ENCODE measurements at places on chromosomes 7 and 10.
A peak's percentile ranks its signal among the peaks of the same experiment; 100 is the strongest.

- peak; percentile 27 for DNase-seq
These were observed 1.8 kb downstream of the WASL start for GRCh38 chr7:123746931-123747488.

GRCh38 chr10:93468461-93469213 lies 13.5 kb downstream of the MYOF start:
- no peak for DNase-seq

DNA sequence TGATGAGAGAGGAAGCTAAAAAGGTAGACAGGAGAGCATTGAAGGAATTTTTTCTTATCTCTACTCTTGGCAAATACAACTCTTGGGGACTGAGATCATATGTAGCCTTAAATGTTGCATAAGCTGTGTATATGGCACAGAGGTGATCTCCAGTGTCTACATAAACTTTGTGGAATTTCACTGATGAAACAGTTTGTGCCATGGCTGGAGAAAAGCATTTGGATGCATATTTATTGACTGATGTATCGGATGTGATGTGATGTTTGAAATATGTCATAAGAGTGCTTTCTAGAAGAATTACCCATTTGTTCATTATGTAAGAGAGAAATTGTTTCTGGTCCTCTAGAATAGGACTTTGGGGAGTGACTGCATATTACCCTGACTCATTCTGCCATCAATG lies 244.9 kb upstream of the LRRTM3 start:
- DNase-seq = no peak

DNA sequence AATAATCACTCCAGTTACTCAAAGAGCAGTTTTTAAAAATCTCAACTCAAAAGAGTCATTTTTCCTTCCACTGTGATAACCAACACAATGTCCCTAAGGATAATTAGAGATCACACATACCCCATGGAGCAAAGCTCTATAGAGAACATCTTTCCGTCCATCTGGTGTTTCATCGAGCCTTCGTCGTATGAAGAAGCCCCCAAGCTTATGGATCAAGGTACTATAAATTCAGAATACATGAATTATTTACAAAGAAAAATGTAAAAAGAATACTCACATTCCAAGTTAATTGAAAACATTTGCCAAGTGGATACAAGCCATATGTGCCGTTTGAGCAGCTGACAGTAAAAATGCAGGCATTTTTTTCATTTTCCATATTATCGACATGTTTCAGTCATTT lies 14.8 kb downstream of the GPAM start:
- DNase-seq = no peak

DNA sequence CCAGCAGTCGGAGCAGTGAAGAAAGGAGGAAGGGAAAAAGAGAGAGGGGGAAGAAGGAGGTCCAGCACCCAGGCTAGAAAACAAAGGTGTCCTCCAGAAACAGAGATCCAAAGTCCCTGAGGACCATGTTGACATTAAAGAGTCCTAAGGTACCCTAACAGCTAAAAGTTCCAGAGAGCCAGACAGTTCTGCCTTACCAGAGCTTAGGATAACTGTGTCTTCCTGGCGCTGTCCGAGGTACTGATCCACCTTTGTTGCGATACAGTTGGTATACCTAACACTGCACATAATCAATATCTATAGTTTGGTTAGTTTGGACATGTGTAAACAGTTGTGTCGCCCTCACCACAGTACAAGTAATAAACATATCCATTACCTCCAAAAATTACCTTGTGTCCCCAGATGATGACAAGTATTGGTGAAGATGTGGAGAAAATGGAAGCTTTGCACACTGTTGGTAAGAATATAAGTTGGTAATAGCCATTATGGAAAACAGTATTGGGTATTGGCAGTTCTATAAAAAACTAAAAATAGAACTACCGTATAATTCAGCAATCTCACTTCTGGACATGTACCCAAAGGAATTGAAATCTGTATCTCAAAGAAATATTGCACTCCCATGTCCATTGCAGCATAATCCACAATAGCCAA lies 59.8 kb downstream of the GRID1 start:
- peak; percentile 43 for DNase-seq

GRCh38 chr10:110311357-110311949 lies 6.7 kb upstream of the SMNDC1 start:
- DNase-seq = peak; percentile 68

- DNase-seq = no peak
These were observed 156.7 kb downstream of the IMMP2L start for GRCh38 chr7:111405621-111406020.

DNA sequence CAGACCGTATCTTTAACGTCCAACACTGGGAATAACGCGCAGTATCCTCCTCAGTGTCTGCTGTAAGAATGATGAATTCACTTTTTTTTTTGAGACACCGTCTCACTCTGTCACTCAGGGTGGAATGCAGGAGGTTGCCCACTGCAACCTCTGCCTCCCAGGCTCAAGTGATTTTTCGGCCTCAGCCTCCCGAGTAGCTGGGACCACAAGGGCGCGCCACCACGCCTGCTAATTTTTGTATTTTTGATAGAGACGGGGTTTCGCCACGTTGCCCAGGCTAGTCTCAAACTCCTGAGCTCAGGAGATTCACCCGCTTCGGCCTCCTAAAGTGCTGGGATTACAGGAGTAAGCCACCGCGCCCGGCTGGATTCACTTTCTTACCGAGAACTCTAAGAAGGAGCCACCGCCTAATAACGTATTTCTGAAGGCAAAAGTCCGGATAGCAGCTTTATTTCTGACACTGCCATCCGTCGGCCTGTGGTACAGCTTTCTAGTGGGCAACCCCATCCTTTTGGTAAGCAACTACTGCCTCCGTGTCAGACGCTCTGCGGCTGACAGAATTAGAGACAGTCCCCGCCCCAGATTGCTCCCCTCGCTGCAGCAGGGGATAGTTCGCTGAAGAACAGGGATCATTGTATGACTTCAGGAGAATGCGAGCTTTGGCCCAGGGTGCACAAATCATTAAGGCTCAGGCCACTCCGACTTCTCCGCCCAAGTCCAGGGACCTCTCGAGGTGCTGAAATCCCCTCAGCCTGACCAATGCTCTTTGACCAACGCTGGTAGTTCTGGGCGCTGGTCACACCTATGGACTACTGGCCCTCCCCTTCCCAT lies 662 bp downstream of the POLR3A start:
- peak; percentile 40 for DNase-seq

- DNase-seq = no peak
These were observed 7.1 kb downstream of the CXCL12 start for GRCh38 chr10:44377651-44378310.

GRCh38 chr10:67788028-67788886 lies 49.7 kb downstream of the DNAJC12 start:
- peak; percentile 85 for DNase-seq

GRCh38 chr7:144728551-144728950 lies 107.3 kb downstream of the TPK1 start:
- no peak for DNase-seq

GRCh38 chr10:59085054-59085453 lies 91.4 kb upstream of the PHYHIPL start:
- no peak for DNase-seq

DNA sequence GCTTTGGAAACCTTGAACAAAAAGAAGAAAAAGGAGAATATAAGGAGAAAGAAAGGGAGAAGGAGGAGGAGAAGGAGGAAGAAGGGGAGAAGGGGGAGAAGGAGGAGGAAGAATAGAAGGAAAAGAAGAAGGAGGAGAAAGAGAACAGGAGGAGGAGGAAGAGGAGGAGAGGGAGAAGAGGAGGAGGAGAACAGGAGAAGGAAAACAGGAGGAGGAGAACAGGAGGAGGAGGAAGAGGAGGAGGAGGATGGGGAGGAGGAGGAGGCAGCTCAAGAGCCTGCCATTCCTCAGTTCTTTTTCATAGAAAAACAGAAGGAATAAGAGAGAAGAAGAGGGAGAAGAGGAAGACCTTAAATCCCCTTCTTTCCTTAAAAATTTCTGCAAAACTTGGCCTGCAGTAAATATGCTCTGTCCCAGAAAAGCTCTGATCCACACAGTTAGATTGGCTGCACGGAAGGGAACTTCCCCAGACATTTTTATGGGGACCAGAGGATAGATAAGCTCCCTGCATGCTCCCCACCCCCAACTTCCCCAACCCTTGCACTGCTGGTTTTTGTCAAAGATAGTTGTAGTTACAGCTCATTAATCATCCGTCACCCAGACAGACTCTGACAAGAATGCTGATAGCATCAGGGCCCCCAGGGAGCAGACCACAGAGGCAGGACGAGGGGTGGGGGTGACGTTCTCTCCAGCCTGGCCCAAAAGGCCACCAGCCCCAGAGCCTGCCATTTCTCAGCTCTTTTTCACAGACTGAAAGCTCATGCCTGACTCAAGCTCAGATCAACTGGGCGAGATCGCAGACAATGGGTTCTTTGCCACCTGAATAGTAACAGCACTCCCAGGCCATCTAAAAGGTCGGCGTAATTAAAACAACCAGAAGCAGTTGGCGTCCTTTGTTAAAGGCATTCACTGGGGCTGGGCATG lies 34.5 kb upstream of the LYZL1 start:
- DNase-seq = peak; percentile 95

- DNase-seq = no peak
These were observed 15.0 kb upstream of the BNIP3 start for GRCh38 chr10:131996466-131997365.

- DNase-seq = no peak
These were observed 21.8 kb upstream of the SMNDC1 start for GRCh38 chr10:110326351-110327032.

- DNase-seq = peak; percentile 80
These were observed 231.8 kb downstream of the KCNMA1 start for GRCh38 chr10:77405771-77406241.

DNA sequence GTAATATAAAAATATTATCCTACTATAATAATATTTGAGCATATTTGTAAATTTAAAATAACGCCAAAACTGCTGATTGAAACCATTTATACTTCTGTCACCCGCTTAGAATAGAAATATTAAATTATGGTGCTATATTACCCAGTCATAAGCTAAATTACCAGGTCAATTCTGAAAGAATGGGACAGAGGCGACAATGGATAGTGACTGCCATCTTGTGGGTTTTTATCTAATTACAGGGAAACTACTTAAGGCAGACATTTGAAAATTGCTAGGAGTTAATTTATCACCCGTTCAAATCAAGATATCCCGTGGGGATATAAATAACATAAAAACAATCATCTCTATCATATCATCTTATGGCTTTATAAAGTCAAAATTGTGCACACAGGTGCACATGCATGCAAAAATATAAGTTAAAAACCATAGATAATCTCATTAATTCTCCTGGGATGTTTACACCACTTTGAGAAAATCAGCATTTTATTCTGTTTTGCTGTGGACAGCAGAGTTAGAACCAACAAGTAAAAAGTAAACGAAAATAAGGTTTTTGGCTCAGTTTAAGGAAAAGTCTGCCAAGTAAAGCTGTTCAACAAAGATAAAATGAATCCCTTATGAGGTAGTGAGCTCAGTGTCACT lies 41.3 kb upstream of the HPSE2 start:
- peak; percentile 56 for DNase-seq

- no peak for DNase-seq
These were observed 116.1 kb downstream of the INSYN2A start for GRCh38 chr10:127080317-127080716.

GRCh38 chr10:126283307-126283706 lies 105.0 kb downstream of the ADAM12 start:
- no peak for DNase-seq

DNA sequence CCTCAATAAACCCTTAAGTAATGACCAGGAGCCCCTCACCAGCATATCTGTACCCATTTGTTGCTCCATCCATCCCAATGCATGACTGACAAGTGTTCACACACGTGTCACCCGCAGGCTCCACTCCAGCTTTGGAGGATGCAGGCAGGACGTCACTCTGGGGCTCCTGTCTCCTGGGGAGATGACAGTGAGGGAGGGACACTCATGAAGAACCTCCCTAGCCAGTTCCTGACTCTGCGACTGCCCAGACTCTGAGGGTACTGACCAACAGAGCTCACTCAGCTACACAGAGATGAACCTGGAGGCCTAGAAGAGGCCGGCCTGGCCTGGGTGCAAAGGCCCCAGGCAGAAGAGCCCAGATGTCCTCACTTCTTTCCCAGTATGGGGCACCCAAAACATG lies 135.1 kb upstream of the RET start:
- no peak for DNase-seq

GRCh38 chr7:47336472-47337425 lies 245.2 kb downstream of the TNS3 start:
- no peak for DNase-seq

- DNase-seq = peak; percentile 82
These were observed 557 bp downstream of the HOXA11 start for GRCh38 chr7:27184337-27185012.

DNA sequence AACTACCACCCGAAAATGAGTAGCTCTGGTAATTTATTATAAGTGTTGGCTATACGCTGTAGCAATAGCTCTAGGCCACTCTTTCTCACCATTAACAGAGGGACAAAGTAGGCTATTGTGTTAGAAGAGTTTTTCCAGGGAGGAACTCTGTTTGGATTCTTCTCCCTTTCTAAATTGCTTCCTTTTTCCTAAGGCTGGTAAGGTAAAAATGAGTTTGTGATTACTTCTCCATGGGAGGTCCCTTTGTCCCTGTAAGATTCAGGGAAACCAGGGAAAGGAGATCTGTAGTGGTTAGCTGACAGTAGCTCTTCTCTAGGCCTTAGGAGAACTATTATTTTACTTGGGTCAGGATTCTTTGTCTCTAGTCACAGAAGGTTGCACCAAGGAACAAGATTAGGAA lies 23.2 kb upstream of the SEMA3E start:
- no peak for DNase-seq

DNA sequence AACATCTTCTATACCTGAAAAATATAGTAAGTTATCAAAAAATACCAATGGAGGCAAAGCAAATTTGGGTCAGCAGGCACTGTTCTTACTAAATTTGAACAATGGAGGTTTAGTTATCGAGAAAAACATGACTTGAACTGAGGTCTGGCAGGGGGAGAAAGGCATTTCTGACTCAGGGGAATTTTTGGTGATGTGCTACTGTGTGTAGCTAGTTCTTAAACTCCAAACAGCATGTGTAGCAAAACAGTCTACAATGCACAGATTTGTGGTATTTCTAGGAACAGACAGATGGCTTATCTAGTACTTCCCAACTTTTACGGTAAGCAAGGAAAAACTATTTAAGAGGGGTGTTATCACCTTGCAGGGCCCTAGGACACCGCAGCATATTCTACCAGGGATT lies 311.6 kb upstream of the LRRN3 start:
- DNase-seq = no peak

GRCh38 chr7:101942603-101943210 lies 125.3 kb downstream of the CUX1 start:
- no peak for DNase-seq

GRCh38 chr7:103613655-103614642 lies 167.9 kb upstream of the SLC26A5 start:
- peak; percentile 9 for DNase-seq

DNA sequence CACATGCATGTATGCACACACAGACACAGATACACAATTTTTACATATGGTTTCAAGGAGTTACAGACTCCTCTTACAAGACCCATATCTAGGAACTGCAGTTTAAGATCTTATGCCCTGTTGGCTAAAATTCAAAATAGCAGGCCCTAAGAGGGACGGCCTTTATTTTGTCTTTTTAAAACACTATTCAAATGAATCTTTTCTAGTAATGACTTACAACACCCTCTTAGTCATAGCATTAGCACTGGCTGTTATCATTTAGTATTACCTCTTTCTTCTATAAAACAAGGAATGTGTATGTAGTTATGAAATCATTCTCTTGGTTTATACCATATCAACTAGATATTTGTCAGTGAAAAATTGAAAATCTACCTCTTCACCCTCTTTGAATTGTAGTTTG lies 15.3 kb downstream of the PAPSS2 start:
- no peak for DNase-seq

Measured in NB4 (cell line).